Activated T-cell treated with anti-CD3 and anti-CD28 coated beads, Interleukin-2, amount 50 U/mL, for 4 hours (primary cell): ENCODE measurements at places on chromosomes 3 and 15.

DNA sequence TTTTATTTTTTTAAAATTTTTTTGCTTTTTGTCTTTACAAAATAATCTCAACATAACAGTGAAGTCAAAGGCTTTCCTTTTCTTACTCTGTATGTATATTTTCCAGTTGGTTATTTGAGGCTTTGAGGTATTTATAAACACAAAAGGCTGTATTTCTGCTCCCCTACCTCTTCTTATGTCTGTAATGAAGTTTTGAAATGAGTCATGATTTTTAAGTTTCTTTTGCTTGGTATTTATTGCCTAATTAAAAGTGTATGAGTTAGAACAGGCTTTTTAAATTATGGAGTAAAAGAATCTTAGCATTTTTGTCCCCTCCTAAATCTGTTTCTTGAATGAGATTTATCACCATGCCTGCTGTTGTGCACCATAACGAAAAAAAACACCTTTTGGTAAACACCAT lies 66.0 kb downstream of the DCUN1D1 start:
- no peak for DNase-seq

- no peak for DNase-seq
Measured at GRCh38 chr3:17232442-17232841, 347.7 kb downstream of the PLCL2 start.

GRCh38 chr3:187750006-187750512 lies 4.8 kb upstream of the BCL6 start:
- DNase-seq = no peak

DNA sequence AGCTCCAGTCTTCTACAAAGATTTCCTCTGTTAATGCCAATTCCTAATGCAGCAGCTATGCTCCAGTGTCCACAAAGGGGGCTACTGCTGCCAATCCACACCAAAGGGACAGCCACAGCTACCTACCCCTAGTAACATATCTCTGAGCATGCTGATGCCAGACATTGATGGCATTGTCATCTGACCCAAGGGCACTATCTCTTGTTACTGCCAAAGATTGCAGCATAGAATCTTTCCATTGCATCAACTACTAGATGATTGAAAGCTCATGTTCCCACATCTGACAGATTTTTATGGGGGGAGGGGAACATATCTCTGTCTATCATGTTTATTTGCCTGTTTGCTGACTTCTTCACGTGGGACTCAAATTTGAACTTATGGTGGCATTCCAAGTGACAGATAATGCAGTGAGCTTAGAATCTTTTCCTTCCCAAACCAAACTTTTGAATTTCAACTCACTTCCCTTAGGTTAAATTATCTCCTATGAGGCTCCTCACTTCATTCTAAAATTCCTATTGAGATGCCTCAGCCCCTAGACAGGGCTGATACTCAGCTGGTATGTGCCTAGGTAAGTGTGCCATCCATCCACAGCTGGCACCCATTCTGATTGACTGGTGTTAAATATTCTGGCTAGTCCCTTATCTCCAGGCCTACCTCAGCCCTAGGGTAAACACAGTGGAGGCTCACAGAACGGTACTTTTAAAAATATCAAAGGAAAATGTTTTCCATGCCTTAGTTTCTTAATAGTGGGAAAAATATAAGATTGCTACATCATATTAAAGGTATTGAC lies 100.3 kb downstream of the STRIT1 start:
- DNase-seq = no peak

- DNase-seq = no peak
Measured at GRCh38 chr3:67192466-67192865, 194.4 kb downstream of the KBTBD8 start.

DNA sequence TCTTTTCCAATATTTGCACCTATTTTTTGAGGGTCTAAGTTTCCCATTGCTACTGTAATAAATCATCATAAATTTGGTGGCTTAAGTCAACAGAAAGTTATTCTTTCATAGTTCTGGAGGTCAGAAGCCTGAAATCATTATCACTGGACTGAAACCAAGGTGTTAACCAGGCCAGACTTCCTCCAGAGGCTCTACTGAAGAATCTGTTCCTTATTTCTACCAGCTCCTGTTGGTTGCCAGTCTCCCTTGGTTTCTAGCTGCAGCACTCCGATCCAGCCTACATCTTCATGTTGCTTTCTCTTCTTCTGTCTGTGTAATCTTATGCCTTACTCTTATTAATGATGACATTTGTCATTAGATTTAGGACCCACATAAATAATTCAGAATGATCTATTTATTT lies 22.0 kb upstream of the ARPP21 start:
- DNase-seq = no peak

GRCh38 chr3:61297821-61298220 lies 46.6 kb upstream of the FHIT start:
- DNase-seq = no peak

GRCh38 chr3:114093596-114093995 lies 37.1 kb downstream of the QTRT2 start:
- DNase-seq = no peak

DNA sequence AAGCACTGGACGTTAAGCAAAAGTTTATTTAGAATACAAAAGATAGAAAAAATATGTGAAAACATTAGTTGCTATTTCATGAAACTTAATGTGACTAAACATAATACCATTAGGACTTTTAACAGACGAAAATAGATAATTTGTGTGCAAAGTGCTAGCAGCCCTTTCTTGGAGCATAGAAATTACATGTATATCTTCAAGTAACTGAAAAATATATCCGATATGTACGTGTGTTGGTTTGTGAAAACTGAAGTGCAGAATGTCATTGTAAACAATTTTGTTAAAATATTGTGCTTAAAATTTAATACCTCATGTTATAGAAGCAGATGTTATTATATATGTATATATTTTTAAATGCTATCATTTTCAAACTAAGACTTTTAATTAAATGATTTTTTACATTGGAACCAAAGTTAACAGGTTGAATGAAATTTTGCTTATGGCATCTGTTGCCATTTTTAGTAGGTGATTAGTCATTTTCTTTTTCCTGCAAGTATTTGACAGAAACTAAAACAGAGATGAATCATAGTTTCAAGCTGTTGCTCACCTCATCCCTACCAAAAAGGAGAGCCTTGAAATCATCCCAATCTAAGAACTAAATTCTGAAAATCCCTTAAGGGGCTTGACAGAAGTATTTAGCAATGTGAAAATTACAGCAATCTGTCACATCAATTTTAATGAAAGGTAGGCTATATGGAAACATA lies 334.8 kb downstream of the NAALADL2 start:
- DNase-seq = no peak

GRCh38 chr3:197692641-197693040 lies 44.1 kb downstream of the RUBCN start:
- DNase-seq = no peak

DNA sequence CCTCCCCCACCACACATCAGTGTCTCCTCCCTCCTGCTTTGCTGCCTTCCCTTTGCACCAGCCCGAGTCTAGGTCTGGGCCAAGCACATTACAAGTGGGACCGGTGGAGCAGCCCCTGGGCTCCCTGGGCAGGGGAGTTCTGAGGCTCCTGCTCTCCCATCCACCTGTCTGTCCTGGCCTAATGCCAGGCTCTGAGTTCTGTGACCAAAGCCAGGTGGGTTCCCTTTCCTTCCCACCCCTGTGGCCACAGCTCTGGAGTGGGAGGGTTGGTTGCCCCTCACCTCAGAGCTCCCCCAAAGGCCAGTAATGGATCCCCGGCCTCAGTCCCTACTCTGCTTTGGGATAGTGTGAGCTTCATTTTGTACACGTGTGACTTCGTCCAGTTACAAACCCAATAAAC lies 2.3 kb upstream of the ABCF3 start:
- no peak for DNase-seq

DNA sequence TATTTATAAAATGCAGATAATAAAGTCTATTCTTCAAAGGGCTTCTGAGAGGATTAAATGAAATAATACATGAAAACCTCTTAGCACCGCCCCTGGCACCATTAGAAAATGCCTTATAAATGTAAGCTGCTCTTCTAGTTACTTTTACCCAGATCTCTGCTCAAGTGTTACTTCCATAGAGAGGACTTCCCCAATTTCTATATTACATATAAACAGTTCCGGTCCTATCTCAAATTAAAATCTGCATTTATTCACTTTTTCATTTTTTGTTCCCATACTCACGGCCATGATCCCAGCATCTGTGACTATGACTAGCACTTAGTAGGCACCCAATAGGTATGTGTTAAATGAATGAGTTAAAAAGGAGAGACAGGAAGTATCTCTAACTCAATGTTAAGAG lies 890.9 kb upstream of the CFAP20DC start:
- no peak for DNase-seq

DNA sequence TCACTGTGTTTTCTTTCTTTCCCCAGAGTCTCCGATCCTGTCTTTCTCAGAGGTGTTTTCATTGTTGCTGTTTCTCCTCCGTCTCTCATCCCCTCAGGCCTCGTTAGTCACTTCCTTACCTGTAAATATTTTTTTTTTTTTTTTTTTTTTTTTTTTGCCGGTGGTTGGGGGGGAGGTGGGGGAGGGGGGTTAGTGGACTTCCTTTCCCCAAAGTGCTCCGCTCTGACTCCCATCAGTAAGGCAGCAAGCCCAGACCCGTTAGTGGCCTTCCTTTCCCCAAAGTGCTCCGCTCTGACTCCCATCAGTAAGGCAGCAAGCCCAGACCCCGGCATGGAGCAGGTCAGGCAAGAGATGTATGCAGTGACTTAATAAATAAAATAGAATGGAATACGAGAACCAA lies 97.1 kb upstream of the TNFAIP8L3 start:
- DNase-seq = no peak

DNA sequence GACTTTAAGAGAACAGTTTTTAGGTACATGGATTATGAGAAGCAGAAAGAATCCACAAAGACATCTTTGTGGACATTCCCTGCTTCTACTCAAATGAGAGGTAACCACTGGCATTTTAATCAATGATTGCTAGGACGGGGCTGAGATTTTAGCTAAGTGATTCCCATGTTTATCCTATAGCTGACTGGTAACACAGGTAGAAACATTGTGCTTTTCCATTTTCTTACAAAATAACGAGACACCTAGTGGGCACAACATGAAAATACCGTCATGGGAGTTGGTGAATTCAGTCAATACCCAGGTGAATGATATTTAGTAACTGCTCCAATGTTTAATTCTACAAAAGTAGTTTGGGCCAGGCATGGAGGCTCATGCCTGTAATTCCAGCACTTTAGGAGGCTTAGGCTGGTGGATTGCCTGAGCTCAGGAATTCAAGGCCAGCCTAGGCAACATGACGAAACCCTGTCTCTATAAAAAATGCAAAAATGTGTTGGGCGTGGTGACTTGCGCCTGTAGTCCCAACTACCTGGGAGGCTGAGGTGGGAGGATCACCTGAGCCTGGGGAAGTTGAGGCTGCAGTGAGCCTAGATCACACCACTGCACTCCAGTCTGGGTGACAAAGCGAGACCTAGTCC lies 37.2 kb upstream of the DENND4A start:
- DNase-seq = no peak

- DNase-seq = no peak
Measured at GRCh38 chr3:147311716-147312115, 94.6 kb downstream of the ZIC4 start.

DNA sequence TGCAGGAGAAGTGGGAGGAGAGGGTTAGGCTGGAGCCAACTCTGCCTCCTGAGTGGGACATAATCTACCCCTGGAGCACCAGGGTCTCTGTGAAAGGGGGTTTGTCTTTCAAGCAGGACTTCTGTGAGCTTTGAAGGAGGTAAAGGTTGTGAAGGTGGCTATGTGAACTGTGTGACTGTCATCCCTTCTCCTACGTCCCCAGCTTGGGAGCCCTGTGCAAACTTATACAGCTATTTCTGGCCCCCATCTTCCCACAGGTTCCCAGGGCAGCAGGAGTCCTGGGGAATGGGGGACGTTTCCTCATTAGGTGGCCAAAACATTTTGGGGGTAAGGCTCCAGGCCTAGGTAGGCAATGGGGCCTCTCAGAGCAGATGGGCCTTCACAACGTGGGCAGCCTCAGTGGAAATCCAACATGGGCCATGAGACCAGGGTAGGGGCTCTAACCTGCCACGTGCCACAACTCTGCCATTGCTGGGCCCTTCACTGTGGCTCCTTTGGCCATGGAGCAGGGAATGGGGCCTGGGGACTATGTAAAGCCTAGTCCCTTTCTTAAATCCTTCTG lies 3.5 kb downstream of the VIPR1 start:
- DNase-seq = no peak

- no peak for DNase-seq
Measured at GRCh38 chr3:17954801-17955200, 212.4 kb upstream of the TBC1D5 start.

GRCh38 chr3:26625187-26625586 lies 2.6 kb downstream of the LRRC3B start:
- DNase-seq = no peak

DNA sequence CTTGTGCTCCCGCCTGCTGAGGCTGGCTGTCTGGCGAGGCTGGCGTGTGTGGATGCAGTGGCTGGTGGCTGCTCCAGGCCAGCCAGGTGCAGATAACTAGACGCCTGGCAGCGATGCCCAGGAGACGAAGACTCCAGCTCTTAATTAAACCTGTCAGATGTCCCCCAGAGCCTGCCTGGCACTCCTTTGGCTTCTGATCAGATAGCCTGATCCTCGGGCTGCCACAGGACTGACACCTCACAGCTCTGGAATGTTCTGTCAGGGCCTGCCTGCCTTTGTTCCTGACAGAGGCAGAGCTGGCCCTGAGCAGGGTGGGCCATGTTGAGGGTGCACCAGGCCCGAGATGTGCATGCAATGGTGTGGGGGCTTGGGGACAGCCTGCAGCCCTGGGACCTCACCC lies 36.5 kb downstream of the PLXNA1 start:
- DNase-seq = no peak

DNA sequence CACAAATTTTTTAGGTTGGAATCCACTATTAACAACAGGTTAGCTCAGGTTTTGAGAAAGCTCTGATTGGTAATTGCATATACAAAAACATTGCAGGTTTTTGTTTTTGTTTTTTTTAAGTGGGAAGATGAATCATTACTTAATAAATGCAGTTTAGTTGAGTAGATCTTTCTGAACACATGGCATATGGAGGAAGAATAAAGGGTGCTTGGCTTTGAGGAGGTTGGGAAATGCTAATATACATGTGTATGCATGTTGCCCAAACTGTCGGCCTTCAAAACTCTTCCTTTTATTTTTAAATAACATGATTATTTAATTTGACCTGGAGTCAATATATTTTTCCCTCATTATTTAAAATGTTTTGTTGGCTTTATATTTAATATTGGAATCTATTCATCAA lies 32.8 kb downstream of the ZBTB38 start:
- DNase-seq = no peak

DNA sequence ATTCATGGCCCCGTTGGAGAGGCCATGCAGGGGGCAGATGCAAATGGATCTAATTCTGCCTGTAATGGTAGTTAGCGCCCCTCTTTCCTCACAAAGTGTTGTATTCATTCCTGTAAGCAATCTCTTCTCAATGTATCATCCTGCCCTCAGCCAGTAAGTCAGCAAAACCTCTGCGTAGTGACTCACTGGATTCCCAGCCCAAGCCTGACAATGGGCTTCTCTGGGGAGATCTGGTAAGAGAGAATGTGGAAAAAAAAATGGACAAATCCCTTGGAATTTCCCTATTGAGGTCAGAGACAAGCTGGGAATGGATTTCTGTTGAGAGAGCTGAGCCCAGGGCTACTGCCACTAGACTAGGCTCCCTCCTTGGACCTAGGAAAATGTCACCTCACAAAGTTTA lies 25.4 kb downstream of the ADPGK start:
- DNase-seq = no peak

GRCh38 chr15:68299436-68299835 lies 21.9 kb downstream of the FEM1B start:
- no peak for DNase-seq

GRCh38 chr3:194723846-194724618 lies 38.3 kb downstream of the FAM43A start:
- DNase-seq = no peak
